ENCODE measurements at places on chromosomes 6 and 20.

DNA sequence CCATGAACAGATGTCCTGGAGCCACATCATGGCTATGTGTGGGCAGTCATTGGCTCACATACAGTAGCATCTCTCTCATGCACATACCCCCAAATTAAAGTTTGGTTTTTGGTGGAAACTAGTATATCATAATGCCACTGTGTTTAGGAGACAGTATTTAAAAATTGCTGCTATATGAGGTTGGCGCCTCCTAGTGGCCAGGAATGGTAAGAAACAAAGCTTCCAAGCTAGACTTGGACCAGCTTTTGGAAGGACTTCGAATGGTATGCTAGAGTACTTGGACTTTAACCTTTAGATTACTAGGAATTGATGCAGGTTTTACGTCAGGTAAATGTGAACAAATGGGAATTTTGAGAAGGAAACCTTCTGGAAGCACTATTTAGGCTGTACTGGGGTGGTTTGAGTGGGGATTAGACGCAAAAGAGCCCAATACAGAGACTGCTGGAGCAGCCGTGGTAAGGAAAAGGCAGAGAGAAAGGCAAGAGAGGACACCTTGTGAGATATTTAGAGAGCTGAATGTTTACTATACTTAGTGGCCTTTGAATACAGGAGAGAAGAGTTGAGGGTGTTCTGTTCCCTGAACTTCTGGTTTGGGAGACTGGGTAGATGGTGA is 23.8 kb downstream of the PRSS35 start:
- H3K4me1 ChIP-seq, result no peaks in the 10 kb centered on the region
- peak; percentile 41 for DNase-seq
- H3K36me3 ChIP-seq, result no peaks in the 10 kb centered on the region

DNA sequence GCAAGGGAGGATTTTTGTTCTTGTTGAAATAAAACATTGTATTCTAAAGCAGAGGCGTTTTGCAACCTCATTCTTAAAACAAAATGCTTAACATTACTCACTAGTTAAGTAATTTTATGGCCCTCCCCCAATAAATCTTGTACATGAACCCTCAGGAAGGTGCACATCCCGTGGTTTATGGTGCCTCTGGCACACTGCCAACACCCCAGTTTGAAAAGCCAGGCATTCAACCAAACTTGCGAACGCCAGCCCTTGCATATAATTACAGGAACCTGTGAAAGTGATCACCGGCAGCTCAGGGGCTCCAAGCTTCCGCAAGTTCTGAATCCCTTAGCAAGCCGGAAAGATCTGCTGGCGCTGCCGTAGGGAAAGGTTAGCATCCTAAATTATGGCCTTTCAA is 1109.0 kb upstream of the FLRT3 start:
- no peaks in the 10 kb centered on the region for H3K27me3 ChIP-seq
- no peak overlapping the region for H3K4me3 ChIP-seq
- peaks cover 3% of the 10 kb centered on the region for H3K4me1 ChIP-seq
- no peaks in the 10 kb centered on the region for H3K36me3 ChIP-seq
- peak; percentile 11 for DNase-seq

DNA sequence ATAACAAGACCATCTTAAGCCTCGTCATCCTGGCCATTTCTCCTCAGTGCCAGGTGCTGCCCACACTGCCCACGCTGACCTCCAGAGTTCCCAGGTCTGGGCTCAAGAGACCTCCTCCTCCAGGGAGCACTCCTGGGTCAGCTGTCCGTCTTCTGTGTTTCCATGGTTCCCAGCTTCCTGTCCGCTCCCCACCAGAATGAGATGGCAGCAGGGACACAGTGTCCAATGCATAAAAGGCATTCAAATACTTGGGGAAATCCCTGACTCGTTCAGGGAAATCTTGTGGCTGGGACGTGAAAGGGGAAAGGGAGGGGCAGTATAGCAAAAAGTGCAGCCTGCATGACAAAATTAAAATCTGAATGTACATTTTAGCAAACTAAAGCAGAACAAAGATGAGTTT is 54.3 kb downstream of the SLC23A2 start:
- H3K27me3 ChIP-seq, result no peaks in the 10 kb centered on the region
- DNase-seq, result no peak

- H3K27ac ChIP-seq, result no peak overlapping the region
- H3K4me1 ChIP-seq, result no peaks in the 10 kb centered on the region
- H3K27me3 ChIP-seq, result no peaks in the 10 kb centered on the region
Observed at GRCh38 chr20:39993742-39994141, 695.3 kb downstream of the MAFB start.

DNA sequence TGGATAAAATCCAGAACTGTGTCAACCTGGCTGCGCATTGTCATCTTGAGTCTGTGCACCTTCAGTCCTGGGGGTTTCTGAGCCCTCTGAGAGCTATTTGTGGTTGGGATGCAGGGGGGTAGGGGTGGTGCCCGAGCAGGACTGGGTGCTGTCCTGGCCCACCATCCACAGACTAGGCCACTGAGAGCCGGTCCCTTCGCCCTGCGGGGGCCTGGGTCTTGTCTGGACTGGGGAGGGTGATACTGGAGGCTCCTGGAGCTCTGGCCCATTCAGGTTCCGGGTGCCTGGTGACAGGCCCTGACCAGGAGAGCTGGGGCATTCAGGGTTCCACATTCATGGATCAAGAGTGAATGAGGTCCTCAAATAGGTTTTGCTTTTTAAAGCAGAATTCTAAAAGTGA is 20.9 kb downstream of the SPDEF start:
- no peaks in the 10 kb centered on the region for H3K27me3 ChIP-seq
- H3K4me3 ChIP-seq, result no peak overlapping the region
- H3K36me3 ChIP-seq, result no peaks in the 10 kb centered on the region
- DNase-seq, result no peak

GRCh38 chr6:155883741-155884140 is 428.1 kb upstream of the NOX3 start:
- peak; percentile 80 for DNase-seq
- no peaks in the 10 kb centered on the region for H3K36me3 ChIP-seq
- no peaks in the 10 kb centered on the region for H3K27me3 ChIP-seq
- no peak overlapping the region for H3K4me3 ChIP-seq
- H3K4me1 ChIP-seq, result peaks cover 21% of the 10 kb centered on the region

DNA sequence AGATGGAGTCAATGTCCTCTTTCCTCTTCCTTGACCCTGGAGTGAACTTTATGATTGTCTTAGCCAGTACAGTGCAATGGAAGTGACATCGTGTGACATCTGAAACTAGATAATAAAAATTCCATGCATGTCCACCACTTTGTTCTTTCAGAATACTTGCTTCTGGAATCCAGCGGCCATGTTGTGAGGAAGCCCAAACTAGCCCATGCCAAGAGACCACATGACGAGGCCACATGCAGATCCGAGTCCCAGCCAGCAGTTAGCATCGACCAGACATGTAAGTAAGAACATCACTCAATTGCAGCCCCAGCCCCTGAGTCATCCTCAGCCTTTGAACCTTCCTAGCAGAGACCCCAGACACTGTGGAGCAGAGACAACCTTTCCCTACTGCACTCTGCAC is 48.5 kb upstream of the E2F3 start:
- H3K27ac ChIP-seq, result no peak overlapping the region
- no peak for DNase-seq
- H3K27me3 ChIP-seq, result no peaks in the 10 kb centered on the region
- no peaks in the 10 kb centered on the region for H3K36me3 ChIP-seq
- H3K4me1 ChIP-seq, result no peaks in the 10 kb centered on the region

- no peaks in the 10 kb centered on the region for H3K36me3 ChIP-seq
- H3K4me3 ChIP-seq, result no peak overlapping the region
- peaks cover 42% of the 10 kb centered on the region for H3K27me3 ChIP-seq
Observed at GRCh38 chr20:64040231-64041039, 4.5 kb downstream of the C20orf204 start.

- H3K36me3 ChIP-seq, result no peaks in the 10 kb centered on the region
- DNase-seq, result no peak
- no peak overlapping the region for H3K4me3 ChIP-seq
- no peak overlapping the region for H3K27ac ChIP-seq
- H3K27me3 ChIP-seq, result peaks cover 16% of the 10 kb centered on the region
Observed at GRCh38 chr20:63552481-63553249, 1.3 kb upstream of the FNDC11 start.

- no peaks in the 10 kb centered on the region for H3K27me3 ChIP-seq
- H3K27ac ChIP-seq, result peak overlapping the region; percentile 2
- H3K4me1 ChIP-seq, result no peaks in the 10 kb centered on the region
- H3K36me3 ChIP-seq, result peaks cover 5% of the 10 kb centered on the region
- no peak for DNase-seq
Observed at GRCh38 chr20:50130356-50130723, 17.4 kb upstream of the UBE2V1 start.

GRCh38 chr6:36676141-36677058 is 2.1 kb upstream of the CDKN1A start:
- no peaks in the 10 kb centered on the region for H3K36me3 ChIP-seq
- peaks cover 16% of the 10 kb centered on the region for H3K27me3 ChIP-seq
- H3K4me1 ChIP-seq, result peaks cover 1% of the 10 kb centered on the region
- no peak overlapping the region for H3K27ac ChIP-seq
- no peak overlapping the region for H3K4me3 ChIP-seq

GRCh38 chr6:145151624-145152023 is 583.7 kb downstream of the EPM2A start:
- H3K27me3 ChIP-seq, result no peaks in the 10 kb centered on the region
- H3K36me3 ChIP-seq, result no peaks in the 10 kb centered on the region
- no peaks in the 10 kb centered on the region for H3K4me1 ChIP-seq
- H3K4me3 ChIP-seq, result no peak overlapping the region

DNA sequence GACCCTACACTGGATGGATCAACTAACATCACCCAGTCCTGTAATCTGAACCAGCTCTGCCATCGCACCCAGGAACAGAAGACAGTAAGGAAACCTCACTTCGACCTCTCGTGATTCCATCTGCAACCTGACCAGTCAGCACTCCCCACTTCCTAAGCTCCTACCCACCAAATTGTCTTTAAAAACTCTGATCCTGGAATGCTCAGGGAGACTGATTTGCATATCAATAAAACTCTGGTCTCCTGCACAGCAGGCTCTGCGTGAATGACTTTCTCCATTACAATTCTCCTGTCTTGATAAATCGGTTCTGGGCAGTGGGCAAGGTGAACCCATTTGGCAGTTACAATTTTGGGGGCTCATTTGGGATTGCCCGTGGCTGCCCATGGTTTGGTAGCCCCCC is 18.3 kb upstream of the AGPAT4 start:
- no peak overlapping the region for H3K4me3 ChIP-seq
- no peaks in the 10 kb centered on the region for H3K36me3 ChIP-seq
- DNase-seq, result no peak
- no peaks in the 10 kb centered on the region for H3K4me1 ChIP-seq
- no peak overlapping the region for H3K27ac ChIP-seq

All from lung (tissue), 17 donors.